ENCODE measurements at places on chromosomes 3 and 15.

- DNase-seq = peak; percentile 80
These were observed 458.3 kb downstream of the MFSD1 start for GRCh38 chr3:159260049-159260662.

DNA sequence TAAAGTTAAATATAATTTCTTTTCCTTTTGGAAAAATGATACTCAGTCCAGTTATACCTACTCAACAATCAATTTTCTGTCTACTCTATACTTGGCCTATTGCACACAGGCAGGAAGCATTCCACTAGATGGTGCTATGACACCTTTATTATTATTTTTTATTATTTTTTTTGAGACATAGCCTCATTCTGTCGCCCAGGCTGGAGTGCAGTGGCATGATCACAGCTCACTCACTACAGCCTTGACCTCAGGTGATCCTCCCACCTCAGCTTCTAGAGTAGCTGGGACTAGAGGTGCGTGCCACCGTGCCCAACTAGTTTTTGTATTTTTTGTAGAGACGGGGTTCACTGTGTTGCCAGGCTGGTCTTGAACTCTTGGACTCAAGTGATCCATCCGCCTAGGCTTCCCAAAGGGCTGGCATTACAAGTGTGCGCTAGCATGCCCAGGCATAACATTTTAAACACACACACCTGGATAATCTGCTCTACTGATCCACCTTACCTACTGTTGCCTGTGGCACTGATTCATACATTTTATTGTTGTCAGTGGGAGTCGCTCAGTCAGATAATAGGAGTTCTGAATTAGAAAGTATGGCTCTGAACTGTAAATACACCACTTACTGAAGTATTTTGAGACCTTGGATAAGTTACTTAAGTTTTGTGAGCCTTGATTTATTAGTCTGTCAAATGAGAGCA lies 56.2 kb downstream of the EIF3J start:
- DNase-seq = peak; percentile 17

DNA sequence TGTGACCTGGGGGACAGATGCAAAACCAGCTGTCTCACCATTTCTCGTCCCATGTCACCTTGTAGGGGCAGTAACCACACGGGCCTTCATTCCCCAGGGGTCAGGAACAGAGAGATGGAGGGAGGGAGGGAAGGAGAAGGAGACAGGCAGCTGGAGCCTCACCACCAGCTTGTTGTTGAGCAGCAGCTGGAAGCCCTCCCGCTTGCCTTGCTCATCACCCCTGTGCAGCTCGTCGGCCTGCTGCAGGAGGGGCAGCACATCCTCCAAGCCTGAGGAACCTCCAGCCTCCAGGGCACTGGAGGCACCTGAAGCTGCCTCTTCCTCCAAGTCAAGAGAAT lies 10.3 kb downstream of the RMDN3 start:
- DNase-seq = no peak

DNA sequence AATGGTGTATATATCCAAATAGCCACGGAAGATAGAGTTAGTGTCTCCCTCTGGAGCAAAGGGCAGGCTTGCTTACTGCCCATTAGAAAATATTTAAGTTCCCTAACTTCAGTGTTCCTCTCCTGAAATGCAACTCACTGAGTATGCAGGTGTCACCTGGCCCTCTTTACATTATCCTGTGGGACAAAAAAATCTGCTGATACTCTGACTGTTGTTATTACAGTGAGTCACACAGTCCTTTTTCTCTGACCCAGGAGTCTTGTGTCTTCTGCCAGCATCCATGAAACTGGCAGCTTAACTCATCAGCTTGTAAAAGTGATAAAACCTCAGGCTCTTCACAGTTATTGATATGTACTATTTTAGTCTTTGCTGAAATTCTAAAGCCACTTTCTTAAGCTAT lies 42.2 kb upstream of the RASGRF1 start:
- DNase-seq = no peak

DNA sequence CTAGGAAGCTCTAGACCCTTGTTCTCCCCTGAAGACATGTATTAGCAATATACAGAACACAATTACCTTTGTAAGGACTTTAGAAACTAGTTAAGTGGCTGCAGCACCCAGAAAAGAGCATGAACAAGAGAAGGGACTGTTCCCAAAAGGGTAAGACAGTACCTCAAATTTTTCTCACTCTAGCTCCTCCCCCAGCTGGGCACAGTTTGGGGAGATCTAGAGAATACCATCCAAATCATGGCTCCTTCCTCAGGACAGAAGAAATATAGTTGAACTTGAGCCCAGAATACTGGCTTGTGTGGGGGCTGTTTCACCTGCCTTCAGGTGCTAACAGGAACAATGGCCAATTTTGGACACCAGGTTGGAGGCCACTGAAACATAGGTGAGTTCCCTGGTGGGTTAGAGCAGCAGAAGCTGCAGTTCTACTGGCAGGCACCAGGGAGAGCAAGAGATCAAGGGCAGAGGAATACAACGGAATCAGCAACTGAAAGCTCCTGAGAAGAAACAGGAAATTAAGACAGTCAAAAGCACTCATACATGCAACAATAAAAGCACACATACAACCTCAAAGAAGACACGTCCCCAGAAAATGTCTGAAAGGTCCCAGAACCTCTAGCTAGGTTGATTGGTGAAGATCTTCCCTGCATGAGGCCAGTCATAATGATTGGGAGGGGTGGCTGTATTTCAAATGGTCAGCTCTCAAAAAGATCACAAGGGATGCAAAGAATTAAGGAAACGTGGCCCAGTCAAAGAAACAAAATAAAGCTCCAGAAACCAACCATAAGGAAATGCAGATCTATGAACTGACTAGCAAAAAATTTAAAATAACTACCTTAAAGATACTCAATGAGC lies 104.9 kb upstream of the ASB14 start:
- peak; percentile 46 for DNase-seq

- no peak for DNase-seq
These were observed 18.6 kb downstream of the TMEM266 start for GRCh38 chr15:76078285-76078877.

DNA sequence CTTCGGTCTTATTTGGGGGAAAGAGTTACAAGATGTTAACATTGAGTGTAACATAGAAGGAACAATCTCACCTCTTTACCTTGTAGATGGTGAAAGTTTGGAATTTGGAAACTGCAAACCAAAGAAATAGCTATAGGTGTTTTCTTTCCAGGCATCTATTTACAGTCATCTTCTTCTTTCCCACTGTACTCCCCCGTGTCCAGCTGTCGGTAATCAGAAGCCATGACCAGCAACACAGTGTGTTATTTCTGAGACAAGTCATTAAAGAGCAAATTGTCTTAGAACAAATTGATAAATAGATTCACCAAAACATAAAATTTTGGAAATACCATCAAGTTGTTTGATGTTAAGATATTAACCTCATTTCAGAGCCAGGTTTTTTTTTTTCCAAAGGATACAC lies 590.5 kb upstream of the NAALADL2 start:
- DNase-seq = no peak

All from fibroblast of skin of back (primary cell).